Motor neuron (in vitro differentiated cells): ENCODE measurements at places on chromosomes 2 and 18. TPM values are rescaled to one million over a fixed set of nuclear protein-coding genes. Genes with fewer than 3 reads are reported as not detected.

The NYAP2 gene
- 4.8 and 7.7 TPM in 2 replicates for total RNA-seq

The IL1R1 gene
- total RNA-seq, result 0.73 and 0.85 TPM in 2 replicates

- ATAC-seq, result no peak
Observed at GRCh38 chr18:79738581-79739439, 58.9 kb upstream of the KCNG2 start.

DNA sequence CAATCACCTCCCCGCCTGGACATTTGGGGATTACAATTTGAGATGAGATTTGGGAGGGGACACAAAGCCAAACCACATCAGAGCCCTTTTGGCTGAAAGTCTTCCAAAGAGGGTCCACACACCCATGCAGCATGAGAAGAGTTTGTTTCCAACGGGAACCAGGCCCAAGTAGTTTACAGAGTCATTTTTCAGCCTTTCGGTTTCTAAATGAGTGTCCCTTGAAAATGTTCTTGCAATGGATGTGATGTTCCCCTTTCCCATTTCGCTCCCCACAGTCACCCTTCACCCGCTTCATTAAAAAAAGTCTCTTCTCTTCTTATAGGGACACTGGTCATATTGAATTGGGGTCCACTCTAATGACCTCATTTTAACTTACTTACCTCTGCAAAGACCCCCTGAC lies 157.4 kb downstream of the ARL4C start:
- ATAC-seq, result no peak

GRCh38 chr2:171208657-171209056 lies 48.0 kb upstream of the TLK1 start:
- ATAC-seq, result no peak

DNA sequence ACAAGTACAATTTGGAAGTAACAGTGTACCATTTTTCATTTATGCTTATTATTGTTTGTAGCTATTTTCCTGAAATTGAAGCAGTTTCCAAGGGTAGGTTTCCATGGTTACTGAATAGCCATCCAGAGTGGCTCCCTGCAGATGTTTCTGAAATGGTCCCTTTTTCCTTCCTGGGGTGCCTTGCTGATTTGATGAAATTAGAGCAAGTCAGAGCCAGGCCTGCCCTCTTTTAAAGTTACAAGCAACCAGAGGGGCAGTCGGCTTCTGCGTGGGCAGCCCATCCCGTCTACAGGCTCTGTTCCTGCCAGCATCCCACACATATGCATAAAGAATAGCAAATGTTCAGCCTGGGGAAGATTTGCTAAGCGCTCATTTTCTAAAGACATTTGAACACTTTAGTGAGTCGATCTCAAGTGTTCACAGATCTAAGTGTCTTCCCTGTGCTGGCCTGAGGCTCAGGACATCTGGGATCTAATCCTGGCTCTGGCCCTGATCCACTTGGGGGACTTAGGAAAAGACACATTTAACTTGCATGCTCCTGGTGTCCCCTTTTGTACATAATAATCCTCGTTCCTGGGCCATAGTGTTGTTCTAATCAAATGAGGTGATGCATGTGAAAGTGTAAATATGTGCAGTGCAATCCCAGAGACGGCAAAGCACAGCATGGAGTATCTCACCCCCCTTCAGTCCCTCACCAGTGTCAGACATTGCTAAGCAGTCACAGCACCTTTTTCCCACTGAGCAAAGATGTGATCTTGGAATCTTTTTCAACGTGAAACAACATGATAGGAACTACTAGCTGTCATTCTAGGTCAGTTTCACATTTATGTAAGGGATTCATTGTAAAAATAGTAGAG lies 92.2 kb downstream of the STPG4 start:
- ATAC-seq, result peak; percentile 23

DNA sequence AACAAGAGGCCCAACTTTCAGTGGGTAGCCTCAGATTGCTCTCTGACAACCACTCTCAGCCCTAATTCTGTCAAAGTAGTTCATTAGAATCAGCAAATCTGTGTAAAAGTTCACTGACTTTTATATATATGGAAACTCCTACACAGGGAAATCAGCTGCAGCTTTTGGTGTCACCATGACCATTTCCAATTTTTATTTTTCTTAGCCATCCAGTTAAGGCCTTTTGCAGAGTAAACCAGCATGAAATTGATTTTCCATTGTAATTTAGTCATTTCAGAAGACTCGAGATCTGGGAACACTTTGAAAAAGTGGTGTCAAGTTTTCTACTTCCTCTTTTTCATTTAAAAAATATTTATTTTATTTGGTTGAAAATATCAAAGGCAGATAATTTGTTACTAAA lies 263.2 kb downstream of the TMEM182 start:
- no peak for ATAC-seq
